Stimulated activated naive CD8-positive, alpha-beta T cell treated with anti-CD3 and anti-CD28 coated beads, Interleukin-15, amount 100 ng/mL, for 72 hours (primary cell): ENCODE measurements at places on chromosomes 2 and 18.

DNA sequence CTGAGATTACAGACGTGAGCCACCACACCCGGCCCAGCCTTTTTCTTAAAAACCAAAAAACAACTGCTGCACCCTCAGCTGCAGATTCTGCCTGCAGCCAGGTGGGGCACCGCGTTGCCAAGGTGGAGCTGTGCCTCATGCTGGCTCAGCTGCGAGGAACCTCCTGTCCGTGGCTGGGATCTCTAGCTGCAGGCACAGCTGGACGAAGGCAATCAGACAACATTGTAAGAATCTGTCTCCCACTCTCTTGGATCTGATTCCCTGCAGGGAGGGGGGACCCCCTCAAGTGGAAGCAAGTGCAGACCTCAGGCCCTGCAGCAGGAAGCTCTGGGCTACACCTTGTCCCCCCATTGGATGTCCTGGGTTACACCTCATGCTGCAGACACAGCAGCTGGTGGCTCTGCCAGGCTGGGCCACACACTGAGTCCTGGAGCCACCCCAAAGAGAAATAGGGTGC lies 24.1 kb downstream of the CIDEA start:
- no peak for DNase-seq

- DNase-seq: no peak
These were observed 313.8 kb downstream of the PDE11A start for GRCh38 chr2:177758591-177759371.

DNA sequence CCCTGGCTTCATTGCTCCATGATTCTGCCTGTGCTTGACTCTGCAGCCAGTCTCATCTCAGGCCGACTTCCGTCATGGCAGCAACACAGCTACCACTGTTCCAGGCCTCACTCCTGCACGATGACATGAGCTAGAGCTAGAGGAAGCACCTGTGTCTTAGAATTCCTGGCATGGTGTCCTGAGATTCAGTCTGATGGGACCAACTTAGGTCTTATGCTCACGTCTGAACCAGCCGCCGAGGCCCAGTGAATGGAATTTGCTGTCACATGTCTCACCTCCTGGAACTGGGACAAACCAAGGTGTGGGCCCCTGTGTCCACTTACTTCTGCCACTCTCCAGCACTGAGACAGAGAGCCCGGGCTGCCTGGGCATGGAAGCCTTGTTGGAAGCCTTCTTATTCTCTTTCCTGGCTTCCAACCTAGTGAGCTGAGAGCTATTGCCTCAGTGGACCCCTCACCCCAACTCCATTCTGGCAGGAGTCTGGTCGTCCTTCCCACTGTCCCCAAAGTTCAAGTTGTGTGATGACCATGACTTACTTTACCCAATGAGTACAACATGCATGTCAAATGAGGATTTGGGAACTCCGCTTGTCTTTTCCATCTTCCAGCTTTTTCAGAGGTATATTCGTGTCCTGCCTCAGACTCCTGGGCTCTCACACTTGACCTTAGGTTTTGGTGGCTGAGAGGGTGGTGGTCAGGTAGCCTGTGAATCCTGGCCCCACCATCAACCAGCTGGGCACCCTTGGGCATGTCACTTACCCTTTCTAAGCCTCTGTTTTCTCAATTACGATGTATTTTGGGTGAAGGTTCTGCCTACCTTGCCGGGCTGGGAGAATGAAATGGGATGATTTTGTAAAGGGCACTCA lies 39.1 kb upstream of the HS6ST1 start:
- no peak for DNase-seq

- no peak for DNase-seq
These were observed 17.3 kb upstream of the KCNF1 start for GRCh38 chr2:10894264-10894935.

DNA sequence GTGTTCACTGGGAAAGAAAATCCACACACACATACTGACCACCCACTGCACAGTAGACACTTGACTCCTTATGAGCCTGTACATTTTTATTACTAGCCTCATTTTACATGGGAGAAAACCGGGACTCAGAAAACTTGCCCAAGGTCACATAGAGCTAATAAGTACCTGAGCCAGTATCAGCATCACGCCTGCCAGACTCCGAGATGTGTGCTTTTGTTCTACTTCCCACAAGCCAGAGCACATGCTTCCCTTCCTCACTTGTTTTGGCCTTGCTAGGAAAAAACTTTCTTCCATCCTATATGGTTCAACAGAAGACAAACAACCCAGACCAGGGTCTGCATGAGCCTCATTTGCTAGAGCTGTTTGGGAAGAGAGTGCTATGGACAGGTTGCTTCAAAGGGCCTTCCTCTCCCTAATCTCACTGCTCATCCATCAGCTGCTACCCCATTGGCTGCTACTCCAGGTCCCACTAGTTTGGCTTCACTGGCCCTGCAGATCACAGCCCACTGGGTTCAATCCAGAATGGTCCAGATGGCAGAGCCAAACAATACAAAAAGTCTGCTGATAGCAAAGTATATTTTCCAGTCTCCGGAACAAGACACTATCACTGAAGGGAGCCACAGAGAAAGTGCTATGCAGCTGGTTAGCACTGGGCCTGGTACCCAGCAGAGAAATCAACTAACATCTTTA lies 63.9 kb downstream of the STK39 start:
- DNase-seq: no peak

GRCh38 chr18:43627848-43628530 lies 350.7 kb upstream of the SYT4 start:
- no peak for DNase-seq

DNA sequence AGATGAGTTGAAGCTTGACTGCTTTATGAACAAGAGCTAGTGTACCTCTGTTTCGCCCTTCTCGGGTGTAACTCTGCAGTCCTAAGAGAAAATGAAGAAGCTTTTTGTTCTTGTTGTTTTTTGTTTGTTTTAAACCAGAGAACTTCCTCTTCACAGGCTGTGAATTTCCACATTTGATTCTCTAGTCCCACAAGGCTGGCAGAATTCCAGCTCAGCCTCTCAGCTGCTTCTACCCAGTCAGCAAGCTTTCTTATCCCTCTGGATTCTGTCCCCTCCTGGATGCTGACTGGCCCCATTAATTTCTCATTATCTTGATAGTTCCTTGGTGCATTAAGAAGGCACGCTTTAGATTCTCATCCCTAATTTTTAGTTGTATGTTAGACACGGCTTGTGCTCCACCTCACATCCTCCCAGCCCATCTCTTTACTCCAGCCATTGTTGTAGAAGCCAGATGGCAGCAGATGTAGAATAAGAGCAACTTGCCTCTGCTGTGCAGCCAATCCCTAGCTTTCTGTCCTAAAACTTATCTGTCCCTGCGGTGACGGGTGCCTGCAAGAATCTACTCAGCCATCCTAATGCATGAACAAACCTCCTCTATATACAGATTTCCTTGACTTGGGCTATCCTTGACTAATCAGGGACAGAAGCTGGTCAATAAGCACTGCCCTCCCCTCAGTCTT lies 12.3 kb upstream of the RESP18 start:
- DNase-seq: no peak

GRCh38 chr2:84889332-84889731 lies 8.4 kb upstream of the TRABD2A start:
- DNase-seq: no peak

GRCh38 chr2:239096676-239097427 lies 249.0 kb downstream of the TWIST2 start:
- DNase-seq: no peak

GRCh38 chr2:70797506-70797905 lies 7.1 kb upstream of the FIGLA start:
- DNase-seq: no peak

DNA sequence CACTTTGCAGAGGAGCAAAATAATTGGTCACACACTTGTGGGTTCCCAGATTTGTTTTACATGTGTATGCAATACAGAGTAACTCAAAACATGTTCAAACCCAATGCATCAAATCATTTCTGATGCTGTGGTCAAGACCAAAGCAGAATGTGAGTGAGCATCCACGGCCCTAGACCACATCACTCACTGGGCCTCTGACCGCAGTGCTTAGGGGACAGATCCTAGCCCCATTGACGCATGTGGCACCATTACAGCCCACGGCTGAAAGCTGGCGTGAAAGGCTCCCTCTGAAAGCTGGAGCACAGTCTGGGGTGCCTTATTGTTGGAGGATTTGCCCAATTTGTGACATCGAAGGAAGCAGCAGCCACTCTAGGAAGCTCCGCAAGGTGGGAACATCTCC lies 498.8 kb upstream of the TCF4 start:
- DNase-seq: no peak

GRCh38 chr2:163775304-163775703 lies 39.5 kb upstream of the FIGN start:
- no peak for DNase-seq

- no peak for DNase-seq
These were observed 153.7 kb downstream of the SRBD1 start for GRCh38 chr2:45457211-45457945.

- no peak for DNase-seq
These were observed 165.1 kb upstream of the GLI2 start for GRCh38 chr2:120570546-120570945.

GRCh38 chr2:121598087-121598486 lies 51.2 kb downstream of the CLASP1 start:
- DNase-seq: no peak

DNA sequence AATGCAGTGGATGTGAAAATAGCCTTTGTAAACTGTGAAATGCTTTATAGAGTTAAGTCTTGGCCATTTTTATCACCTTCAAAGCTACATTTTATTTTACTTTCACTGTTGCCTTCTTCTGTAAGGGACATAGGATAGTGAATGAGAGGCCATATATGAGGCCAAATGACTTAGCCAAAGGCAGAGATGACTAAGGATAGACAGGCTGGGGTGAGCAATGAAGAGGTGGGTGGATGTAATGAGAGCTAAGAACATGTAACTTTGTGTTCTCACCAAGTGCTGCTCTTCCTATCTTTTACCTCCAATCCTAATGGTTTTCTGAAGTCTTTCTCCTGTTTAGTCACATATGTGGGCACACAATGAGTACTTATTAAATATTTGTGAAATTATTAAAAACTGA lies 101.9 kb downstream of the MBD5 start:
- DNase-seq: no peak

DNA sequence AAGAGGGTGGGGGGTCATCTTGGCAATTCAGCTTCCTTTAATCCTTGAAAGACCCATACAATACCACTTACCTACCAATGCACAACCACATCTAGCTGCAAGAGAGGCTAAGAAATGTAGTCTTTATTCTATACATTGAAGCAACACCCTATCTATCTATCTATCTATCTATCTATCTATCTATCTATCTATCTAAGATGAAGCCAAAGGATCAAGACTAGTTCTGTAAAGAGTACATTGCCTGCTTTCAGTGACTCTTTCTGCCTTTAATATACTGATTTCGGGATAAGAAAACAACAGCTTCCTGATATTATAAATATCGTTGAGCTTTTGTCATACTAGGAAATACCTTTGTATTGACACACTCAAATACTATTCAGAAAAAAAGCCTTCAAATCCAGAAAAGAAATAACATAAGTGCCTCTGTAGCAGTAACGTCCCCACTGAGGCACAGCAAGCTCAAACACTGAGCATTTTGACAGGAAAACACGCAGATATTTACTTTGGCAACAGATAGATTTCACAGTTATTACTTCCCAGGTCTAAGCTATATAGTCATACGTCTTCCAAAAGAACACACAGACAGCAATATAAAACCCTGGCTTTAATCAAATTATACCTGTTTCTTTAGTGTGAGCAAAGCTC lies 139.4 kb upstream of the SERTAD2 start:
- no peak for DNase-seq

DNA sequence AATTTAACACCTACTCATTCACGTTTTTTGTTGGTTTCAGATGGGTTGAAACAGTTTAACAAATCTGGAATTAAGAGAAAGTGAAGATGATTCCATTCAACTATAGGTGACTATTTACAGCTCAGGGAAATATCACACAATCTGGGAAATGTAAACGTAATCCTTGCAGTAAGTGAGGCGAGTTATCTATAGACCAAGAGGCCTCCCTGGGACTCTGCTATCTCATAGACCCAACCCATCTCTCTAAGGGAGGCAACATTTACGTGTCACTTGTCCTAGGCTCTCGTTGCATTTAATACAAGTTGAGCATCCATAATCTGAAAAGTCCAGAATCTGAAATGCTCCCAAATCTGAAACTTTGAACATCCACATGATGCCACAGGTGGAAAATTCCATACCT lies 2.0 kb upstream of the MOB4 start:
- no peak for DNase-seq
